ENCODE measurements at places on chromosomes 5 and 9.

DNA sequence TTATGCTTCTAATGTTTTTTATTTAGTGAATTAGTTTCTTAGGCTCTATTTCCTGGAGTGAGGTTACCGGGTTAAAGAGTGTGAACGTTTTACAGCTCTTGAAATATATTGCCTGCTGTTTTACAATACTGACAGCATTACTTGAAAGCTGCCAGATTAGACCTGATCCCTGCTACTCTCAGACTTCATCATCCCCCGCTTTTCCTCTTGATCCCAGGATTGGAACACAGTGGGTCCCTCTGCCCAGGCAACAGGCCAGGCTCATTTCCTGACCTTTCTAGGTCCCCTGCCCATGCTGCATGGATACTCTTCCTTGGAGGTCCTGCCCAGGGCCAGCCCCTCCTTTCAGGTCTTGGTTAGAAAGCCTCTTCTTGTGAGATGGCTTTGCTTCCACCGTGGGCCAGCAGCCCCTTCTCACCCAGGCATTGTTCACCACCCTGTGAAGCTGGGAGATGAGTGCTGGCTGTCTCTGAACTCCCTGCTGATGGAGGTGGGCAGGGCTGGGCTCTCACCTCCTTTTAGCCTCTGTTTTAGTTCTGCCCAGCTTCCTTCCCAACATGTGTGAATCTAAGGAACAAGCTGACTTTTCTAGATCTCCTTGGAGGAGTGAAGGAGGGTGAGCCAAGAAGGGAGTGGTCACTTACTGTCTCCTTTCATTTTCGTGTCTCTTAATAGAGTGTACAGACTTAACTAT lies 15.5 kb upstream of the FAM120AOS start:
- DNase-seq: no peak

GRCh38 chr5:149853331-149853648 lies 91.3 kb downstream of the PDE6A start:
- no peak for DNase-seq

DNA sequence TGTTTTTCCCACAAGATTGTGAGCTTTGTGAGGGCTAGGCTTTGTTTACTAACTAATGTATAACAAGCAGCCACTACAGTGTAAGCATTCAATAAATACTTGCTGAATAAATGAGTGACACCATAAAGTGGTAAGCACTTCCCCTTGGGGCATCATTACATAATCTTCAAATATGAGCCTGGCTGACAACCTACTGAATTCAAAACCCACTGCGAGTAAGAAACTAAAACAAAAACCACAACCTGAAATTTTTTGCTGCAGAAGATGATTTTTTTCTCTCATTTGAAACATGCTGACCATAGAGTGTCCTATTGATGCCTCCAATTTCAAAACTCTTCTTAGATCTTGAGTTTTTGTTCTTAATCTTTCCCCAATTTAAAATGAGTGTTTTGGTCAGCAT lies 331.3 kb upstream of the CCNG1 start:
- DNase-seq: no peak

DNA sequence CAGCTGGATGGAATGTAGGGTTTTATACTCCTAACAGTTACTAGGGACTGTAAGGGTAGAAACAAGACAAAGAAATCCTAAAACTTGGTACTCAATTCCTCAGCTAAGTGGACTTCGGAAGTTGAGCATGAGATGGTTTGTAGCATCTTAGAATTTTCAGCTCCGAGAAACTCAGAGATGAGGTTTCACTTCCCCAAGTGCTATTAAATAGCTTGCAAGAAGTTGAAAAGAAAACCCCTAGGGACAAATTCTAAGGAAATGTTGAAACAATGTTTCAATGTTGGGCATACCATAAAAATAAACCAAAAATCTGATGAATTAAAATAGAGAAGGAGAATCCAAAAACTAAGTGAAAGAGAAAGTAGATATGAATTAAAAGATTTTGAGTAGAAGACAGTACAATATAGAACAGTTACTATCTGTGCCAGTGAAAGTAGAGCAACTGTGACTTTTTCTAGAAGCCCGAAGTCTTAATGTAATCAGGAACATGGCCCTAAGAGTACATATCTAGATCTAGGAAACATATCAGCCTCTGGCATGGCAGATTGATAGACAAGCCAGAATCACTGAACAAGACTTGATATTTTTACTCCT lies 308.6 kb upstream of the RGMB start:
- no peak for DNase-seq

DNA sequence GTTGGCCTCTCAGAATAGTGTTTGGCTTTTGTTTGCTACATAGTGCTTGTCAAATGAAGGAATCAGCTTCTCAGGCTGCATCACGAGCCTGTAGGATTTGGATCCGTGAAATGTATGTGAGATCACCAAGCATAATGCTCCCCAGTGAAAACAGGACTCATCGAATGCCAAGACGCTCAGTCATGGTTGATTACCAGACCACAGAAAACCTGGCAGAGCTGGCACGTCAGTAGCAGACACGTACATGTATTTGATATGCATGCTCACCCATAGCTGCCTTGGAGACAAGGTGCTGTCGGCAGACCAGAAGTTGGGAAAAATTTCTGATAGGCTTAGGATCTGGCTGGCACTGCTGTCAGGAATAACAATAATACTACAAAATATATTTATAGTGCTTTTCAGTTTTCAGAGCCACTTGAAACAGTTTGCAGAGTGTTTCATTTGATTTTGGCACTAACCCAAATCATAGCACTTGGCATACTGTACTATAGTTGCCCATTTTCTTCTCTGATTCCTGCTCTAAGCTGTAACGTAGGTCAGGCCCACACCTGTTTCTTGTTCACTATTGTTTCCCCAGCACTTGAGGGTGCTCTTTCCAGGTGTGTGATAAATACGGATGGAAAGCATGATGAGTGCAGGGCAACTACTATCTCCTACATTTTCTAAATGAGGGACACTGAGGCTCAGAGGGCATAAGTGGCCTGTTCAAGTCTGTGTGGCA lies 226.1 kb downstream of the NR3C1 start:
- no peak for DNase-seq

- DNase-seq: no peak
Measured at GRCh38 chr5:77955577-77955976, 179.4 kb upstream of the TBCA start.
